ENCODE measurements at places on chromosomes 4 and X.

DNA sequence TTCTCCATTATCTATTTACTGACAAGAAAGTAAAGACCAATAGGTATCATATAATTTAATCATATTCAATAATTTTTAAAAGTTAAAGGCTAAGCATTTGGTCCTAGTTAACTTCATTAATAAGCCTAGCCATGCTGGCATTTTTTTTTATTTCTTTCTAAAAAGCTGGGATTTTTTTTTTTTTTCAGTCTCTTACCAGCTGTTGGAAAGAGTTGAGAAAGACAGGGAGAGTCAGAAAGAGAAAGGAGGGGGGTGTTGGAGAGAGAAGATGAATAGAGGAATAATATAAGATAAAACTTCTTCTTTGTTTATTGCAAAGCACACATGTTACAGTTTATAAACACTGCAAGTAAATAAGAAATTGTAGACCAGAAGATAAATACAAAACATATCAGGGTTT is 5.9 kb upstream of the NR3C2 start:
- no peaks in the 10 kb centered on the region for H3K27me3 ChIP-seq
- no peak for DNase-seq
- no peak overlapping the region for H3K27ac ChIP-seq
- peaks cover 29% of the 10 kb centered on the region for H3K36me3 ChIP-seq
- H3K4me1 ChIP-seq: no peaks in the 10 kb centered on the region

GRCh38 chr4:7897811-7898210 is 41.9 kb downstream of the AFAP1 start:
- no peak overlapping the region for H3K4me3 ChIP-seq
- no peak for DNase-seq
- H3K27me3 ChIP-seq: no peaks in the 10 kb centered on the region
- H3K36me3 ChIP-seq: no peaks in the 10 kb centered on the region
- H3K4me1 ChIP-seq: no peaks in the 10 kb centered on the region
- H3K27ac ChIP-seq: no peak overlapping the region

DNA sequence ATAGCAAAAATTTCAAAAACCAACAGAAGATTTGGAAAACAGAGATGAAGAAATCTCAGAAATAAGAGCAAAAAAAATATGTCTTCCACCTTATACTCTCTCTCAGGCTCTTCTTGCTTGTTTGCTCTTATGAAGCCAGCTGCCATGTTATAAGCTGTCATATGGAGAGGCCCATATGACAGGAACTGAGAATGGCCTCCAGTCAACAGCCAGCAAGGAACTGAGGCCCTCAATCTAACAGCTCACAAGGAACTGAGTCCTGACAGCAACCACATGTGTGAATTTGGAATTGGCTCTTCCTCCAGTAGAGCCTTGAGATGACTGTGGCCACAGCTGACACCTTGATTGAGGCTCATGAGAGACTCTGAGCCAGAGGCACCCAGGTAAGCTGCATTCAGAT is 51.3 kb upstream of the MAOA start:
- H3K27me3 ChIP-seq: no peaks in the 10 kb centered on the region
- H3K27ac ChIP-seq: no peak overlapping the region
- H3K36me3 ChIP-seq: no peaks in the 10 kb centered on the region
- H3K4me3 ChIP-seq: no peak overlapping the region

DNA sequence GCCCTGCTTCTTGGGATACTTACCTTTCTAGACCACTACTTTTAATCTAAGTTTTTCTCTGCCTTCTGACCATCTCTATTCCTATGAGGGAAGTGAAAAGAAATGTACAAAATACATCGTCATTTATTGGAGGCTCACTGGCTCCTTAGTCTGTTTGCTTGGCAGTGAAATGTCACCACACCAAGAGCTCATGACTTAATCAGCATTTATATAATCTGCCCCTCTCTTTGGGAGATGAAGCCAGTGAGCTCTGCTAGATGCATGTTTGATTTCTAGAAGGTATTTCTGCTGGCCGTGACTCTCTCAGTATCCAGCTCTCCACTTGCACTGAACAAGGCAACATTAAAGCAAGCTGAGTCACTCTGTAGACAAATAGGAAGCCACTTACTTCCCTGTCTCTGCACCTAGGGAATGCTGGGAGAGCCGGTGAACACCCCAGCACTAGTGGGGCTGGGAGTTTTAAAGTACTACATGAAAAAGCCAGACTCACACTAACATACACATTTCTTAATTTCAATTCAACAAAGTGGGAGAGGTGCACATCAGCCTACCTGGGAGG is 79.1 kb downstream of the MID1IP1 start:
- DNase-seq: peak; percentile 24
- no peaks in the 10 kb centered on the region for H3K27me3 ChIP-seq
- H3K4me1 ChIP-seq: peaks cover 20% of the 10 kb centered on the region
- H3K36me3 ChIP-seq: no peaks in the 10 kb centered on the region
- peak overlapping the region; percentile 85 for H3K27ac ChIP-seq
- peak overlapping the region; percentile 51 for H3K4me3 ChIP-seq

DNA sequence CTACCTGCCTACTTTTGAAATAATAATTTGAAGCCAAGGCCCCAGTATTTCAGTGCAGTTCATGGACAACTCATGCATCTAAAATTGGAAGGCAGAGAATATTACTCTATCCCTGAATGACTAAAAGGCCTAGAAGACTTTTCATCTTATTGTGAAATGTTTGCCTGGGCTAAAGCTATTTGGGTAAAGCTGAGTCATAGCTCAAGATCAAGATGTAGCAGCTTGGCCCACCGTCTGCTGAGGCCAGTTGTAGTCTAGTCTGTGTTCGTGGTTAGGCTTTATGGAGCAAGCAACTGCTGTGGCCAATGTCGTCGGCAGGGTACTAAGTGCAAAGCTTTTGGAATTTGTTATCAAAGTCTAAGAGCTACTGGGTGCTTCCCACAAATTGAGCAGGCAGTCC is 929.1 kb downstream of the RAB28 start:
- H3K36me3 ChIP-seq: no peaks in the 10 kb centered on the region
- no peak for DNase-seq
- no peak overlapping the region for H3K4me3 ChIP-seq
- no peaks in the 10 kb centered on the region for H3K27me3 ChIP-seq

GRCh38 chr4:137861682-137862081 is 329.4 kb upstream of the PCDH18 start:
- DNase-seq: no peak
- no peaks in the 10 kb centered on the region for H3K36me3 ChIP-seq
- no peak overlapping the region for H3K4me3 ChIP-seq
- H3K27ac ChIP-seq: no peak overlapping the region
- H3K4me1 ChIP-seq: no peaks in the 10 kb centered on the region
- H3K27me3 ChIP-seq: no peaks in the 10 kb centered on the region

- H3K4me1 ChIP-seq: peaks cover under 1% of the 10 kb centered on the region
- no peak for DNase-seq
- H3K36me3 ChIP-seq: no peaks in the 10 kb centered on the region
- no peak overlapping the region for H3K4me3 ChIP-seq
Observed at GRCh38 chr4:3821580-3822229, 55.5 kb downstream of the ADRA2C start.

- no peak for DNase-seq
- H3K4me1 ChIP-seq: peaks cover 9% of the 10 kb centered on the region
- no peak overlapping the region for H3K27ac ChIP-seq
- no peaks in the 10 kb centered on the region for H3K27me3 ChIP-seq
Observed at GRCh38 chrX:110145311-110145710, 142.4 kb downstream of the TMEM164 start.

DNA sequence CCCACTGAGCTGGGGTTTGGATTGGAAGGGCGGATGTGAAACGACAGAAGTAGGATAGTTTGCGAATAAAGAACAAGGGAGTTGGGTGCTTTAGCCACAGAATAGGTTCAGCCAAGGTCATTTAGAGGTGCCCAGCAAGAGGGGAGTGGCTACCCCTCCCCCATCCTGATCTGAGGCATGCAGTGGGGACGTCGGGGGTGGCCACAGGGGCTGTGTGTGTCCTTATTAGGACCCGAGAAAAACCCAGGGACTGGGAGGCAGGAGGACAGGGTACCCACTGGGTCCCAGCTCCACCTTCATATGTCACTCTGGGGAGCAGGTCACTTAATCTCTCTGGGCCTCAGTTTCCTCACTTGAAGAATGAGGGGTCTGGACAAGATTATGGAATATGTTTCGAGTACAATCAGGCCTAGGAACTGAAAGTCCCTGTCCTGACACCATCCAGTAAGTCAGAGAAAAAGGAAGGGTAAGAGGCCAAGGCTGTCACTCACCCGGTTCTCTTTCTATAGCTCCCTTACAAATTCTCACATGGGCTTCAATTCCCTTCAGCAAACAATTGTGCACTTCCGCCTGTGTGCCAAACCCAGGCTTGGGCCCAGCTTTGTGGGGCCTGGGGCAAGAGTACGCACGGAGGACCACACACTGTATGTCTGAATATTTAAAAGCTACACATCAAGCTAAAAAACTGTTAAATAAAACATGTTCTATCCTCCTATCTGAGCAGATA is 4.2 kb upstream of the NYX start:
- H3K4me3 ChIP-seq: peak overlapping the region; percentile 69
- DNase-seq: no peak
- H3K4me1 ChIP-seq: peaks cover 9% of the 10 kb centered on the region
- no peaks in the 10 kb centered on the region for H3K27me3 ChIP-seq
- peaks cover 13% of the 10 kb centered on the region for H3K36me3 ChIP-seq

DNA sequence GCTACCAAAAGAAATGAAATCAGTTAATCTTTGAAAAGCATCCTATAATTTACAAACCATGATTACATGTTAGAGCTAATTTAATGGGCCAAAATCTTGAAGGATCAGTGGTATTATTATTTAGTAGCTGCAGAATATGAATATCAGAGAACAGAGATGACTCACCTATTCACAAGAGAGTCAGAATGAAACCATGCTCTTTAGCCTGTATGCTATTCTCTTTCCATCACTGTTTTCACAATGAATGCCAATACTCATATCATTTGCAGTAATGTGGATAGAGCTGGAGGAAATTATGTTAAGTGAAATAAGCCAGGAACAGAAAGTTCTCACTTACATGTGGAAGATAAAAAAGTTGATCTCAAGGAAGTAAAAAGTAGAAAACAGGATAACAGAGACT is 414.1 kb downstream of the CENPC start:
- no peak overlapping the region for H3K4me3 ChIP-seq
- H3K36me3 ChIP-seq: no peaks in the 10 kb centered on the region
- no peaks in the 10 kb centered on the region for H3K4me1 ChIP-seq
- no peaks in the 10 kb centered on the region for H3K27me3 ChIP-seq

GRCh38 chr4:36224972-36225903 is 19.1 kb downstream of the ARAP2 start:
- H3K27ac ChIP-seq: peak overlapping the region; percentile 67
- no peaks in the 10 kb centered on the region for H3K27me3 ChIP-seq
- H3K4me3 ChIP-seq: peak overlapping the region; percentile 36
- H3K36me3 ChIP-seq: peaks cover 6% of the 10 kb centered on the region
- H3K4me1 ChIP-seq: peaks cover 41% of the 10 kb centered on the region

- no peak for DNase-seq
- H3K4me1 ChIP-seq: no peaks in the 10 kb centered on the region
- H3K27ac ChIP-seq: no peak overlapping the region
Observed at GRCh38 chr4:18319431-18319830, 297.9 kb upstream of the LCORL start.

GRCh38 chr4:93461541-93461940 is 367.0 kb upstream of the ATOH1 start:
- peaks cover 6% of the 10 kb centered on the region for H3K4me1 ChIP-seq
- no peaks in the 10 kb centered on the region for H3K27me3 ChIP-seq
- H3K27ac ChIP-seq: no peak overlapping the region
- H3K36me3 ChIP-seq: no peaks in the 10 kb centered on the region
- DNase-seq: no peak

GRCh38 chr4:71186566-71187403 is 152.0 kb upstream of the SLC4A4 start:
- no peaks in the 10 kb centered on the region for H3K27me3 ChIP-seq
- peaks cover 13% of the 10 kb centered on the region for H3K4me1 ChIP-seq
- no peak overlapping the region for H3K27ac ChIP-seq
- H3K36me3 ChIP-seq: peaks cover 27% of the 10 kb centered on the region
- H3K4me3 ChIP-seq: peak overlapping the region; percentile 81

GRCh38 chr4:113945906-113946305 is 33.5 kb downstream of the ARSJ start:
- no peaks in the 10 kb centered on the region for H3K27me3 ChIP-seq
- H3K4me1 ChIP-seq: peaks cover 31% of the 10 kb centered on the region
- H3K27ac ChIP-seq: no peak overlapping the region
- DNase-seq: no peak
- no peaks in the 10 kb centered on the region for H3K36me3 ChIP-seq

DNA sequence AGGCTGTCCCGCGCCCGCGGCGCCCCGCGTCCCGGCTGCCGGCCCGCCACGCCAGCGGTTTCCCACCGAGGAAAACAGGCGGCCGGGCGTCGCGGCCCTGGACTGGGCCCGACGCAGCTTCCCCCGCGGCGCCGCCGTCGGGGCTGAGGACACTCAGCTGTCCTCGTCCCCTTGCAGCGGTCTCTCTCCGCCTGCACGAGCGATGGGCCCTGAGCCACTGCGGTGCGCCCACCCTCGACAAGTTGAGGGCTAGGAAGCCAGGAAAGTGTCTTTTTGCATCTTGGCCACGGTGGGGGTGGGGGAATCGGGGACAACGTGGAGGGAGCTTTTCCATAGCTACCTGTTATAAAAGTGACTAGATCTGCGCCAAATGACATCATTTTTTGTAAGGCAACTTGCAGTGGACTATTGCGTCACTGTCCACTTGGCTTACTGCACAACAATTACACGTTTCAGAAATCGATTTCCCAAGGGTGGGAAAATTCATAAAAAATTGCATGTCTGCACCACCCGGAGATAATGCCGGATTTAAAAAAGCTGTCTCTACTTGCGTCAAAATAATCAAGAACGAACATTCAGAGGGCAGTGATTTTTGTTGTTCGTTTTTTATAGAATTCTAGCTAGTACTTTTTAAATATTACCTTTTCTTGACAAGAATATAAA is 1.1 kb downstream of the KLHL15 start:
- peaks cover 13% of the 10 kb centered on the region for H3K36me3 ChIP-seq
- no peaks in the 10 kb centered on the region for H3K27me3 ChIP-seq
- H3K4me3 ChIP-seq: peak overlapping the region; percentile 62
- H3K4me1 ChIP-seq: peaks cover 8% of the 10 kb centered on the region
- peak overlapping the region; percentile 54 for H3K27ac ChIP-seq

- H3K4me3 ChIP-seq: no peak overlapping the region
- peak; percentile 2 for DNase-seq
- no peaks in the 10 kb centered on the region for H3K4me1 ChIP-seq
- no peaks in the 10 kb centered on the region for H3K27me3 ChIP-seq
- no peaks in the 10 kb centered on the region for H3K36me3 ChIP-seq
Observed at GRCh38 chr4:163048447-163048846, 118.2 kb downstream of the NAF1 start.

GRCh38 chr4:159347813-159348212 is 244.9 kb downstream of the RAPGEF2 start:
- H3K36me3 ChIP-seq: no peaks in the 10 kb centered on the region
- H3K27ac ChIP-seq: no peak overlapping the region
- no peak for DNase-seq
- H3K4me3 ChIP-seq: no peak overlapping the region
- no peaks in the 10 kb centered on the region for H3K4me1 ChIP-seq

DNA sequence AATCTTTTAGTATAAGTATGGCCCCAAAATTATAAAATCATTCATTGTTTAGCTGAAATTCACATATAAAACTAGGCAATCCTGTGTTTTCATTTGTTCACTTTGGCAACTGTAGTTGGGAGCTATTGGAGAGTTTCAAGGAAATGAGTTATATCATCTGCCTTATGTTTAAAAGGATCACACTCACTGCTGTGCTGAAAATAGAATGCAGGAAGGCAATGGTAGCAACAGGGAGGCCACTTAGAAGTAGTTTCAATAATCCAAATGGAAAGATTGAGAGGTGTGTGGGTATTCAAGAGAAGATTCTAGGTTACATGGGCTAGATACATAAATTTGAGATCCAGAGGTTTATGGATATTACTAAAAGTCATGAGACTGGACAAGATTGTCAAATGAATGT is 184.9 kb downstream of the PDGFC start:
- H3K36me3 ChIP-seq: no peaks in the 10 kb centered on the region
- no peaks in the 10 kb centered on the region for H3K27me3 ChIP-seq
- H3K4me3 ChIP-seq: no peak overlapping the region
- peaks cover 26% of the 10 kb centered on the region for H3K4me1 ChIP-seq

Data from Calu3 (cell line).